CD8-positive, alpha-beta memory T cell (primary cell): ENCODE measurements at places on chromosomes 7 and 10. TPM values are rescaled to one million over a fixed set of nuclear protein-coding genes. Genes with fewer than 3 reads are reported as not detected.

DNA sequence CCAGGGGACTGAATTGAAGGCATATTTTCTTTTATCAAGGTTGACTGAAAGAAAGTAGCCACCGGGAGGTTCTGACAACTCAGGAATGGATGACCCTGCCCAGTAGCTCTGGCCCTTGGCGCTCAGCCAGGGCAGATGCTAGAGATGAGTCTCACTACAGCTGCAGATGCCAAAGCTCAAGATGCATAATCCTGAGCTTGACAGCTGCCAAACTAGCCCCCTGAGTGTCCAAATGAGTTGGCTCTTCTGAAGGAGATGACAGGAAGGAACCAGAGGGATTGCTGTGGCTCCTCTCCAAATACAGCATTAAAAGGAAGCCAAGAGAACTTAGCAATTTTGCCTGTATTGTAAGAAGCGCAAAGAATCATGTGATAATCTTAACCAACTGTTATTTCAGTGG lies 78.4 kb downstream of the NXPH1 start:
- DNase-seq = no peak

GRCh38 chr7:100360135-100360854 lies 2.4 kb downstream of the PILRB start:
- no peak for DNase-seq

- no peak for DNase-seq
Measured at GRCh38 chr10:116608686-116609594, 11.8 kb upstream of the PNLIPRP2 start.

Gene IFRD1
- 37.9 TPM for polyA plus RNA-seq
